ENCODE measurements at places on chromosomes 3 and 15.
A peak's percentile ranks its signal among the peaks of the same experiment; 100 is the strongest.

DNA sequence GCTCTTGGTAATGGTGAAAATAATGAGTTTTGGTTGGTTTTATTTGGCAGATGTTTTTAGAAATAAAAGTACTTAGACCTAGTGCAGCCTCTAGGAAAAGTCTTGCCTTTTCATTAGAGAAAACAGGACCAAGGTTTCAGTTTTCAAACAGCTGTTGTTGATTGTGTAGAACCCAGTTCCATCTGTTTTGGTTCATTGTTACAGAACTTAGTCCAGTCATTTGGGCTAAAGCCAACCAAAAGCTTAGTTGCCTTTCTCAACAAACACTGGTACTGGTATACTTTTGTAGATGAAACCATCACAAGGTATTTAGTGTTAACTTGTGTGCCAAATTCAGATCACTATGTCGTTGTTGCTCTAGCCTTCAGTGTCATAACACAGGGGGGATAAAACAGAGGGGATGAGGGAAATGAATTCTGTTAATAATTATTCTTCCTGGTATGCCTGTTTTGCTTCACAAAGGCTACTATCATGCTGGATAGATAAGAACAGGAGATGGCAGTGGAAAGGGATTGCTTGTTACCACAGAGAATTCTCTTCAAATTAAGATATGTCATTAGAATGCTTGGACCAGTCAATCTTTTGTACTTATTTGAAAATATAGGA is 12.6 kb upstream of the APH1B start:
- DNase-seq, result no peak

DNA sequence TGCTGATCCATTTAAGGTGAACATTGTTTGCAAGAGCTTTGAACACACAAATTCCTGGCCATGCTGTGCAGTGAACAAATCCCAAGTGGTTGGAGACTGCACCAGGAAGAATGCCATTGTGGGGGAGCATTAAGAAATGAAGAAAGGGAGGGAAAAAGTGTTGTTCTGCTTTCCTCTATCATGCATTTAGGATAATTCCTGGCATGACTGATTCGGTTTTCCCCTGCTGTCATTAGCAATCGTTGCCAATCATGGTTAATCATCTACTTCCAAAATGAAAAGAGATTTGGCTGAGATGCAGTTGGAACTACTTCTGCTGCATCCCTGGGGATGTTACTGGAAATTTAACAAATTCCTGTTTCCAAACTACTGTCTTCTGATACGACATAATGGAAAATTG is 73.7 kb upstream of the ZPLD1 start:
- no peak for DNase-seq

GRCh38 chr3:138271189-138271794 is 58.4 kb downstream of the NME9 start:
- DNase-seq, result no peak

- no peak for DNase-seq
Observed at GRCh38 chr3:16455001-16455400, 58.5 kb downstream of the RFTN1 start.

- peak; percentile 26 for DNase-seq
Observed at GRCh38 chr3:123447749-123448517, 957 bp downstream of the ADCY5 start.

DNA sequence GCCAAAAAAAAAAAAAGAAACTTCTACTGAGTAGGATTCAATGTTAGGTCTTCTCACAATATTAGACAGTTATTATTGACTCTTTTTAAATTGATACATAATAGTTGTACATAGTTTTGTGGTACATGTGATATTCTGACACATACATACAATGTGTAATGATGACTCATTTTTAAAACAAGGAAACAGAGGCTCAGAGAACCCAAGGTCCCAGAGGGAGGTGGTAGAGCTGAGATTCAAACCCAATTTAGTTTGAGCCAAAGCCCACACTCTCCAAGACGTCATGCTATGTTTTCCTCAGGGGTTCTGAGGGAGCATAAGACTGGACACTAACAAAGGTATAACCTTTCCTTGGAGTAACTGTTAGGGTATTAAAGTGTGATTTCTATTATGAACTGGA is 40.6 kb downstream of the MYO5C start:
- no peak for DNase-seq

DNA sequence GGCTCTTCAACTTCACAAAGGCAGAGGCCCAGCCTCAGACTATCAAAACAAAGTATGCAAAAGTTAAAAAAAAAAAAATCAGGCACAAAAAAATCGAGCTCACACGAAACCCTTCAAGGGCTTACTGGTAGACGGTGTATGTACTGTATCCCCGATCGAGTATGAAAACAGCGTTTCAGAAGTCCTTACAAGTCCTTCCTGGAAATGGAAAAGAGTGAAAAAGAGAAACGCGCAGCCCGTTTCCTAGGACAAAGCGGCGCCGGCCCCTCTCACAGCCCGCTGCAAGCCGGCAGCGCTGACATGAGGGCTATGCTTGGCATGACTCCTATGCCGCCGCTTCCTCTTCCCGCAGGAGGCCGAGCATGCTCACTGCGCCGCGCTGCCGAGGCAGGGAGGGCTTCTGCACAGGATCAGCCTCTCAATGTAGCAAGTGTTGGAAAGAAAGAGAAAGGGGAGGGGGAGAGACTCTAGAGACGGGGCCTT is at the start of gene VGLL4:
Gene VGLL4, minus strand, starts transcription at position 311 of the 483 bp plus-strand sequence. CDS start 397 bp downstream, outside the sequence.
- DNase-seq, result peak; percentile 86

GRCh38 chr15:32669896-32670611 is 28.5 kb downstream of the SCG5 start:
- no peak for DNase-seq

DNA sequence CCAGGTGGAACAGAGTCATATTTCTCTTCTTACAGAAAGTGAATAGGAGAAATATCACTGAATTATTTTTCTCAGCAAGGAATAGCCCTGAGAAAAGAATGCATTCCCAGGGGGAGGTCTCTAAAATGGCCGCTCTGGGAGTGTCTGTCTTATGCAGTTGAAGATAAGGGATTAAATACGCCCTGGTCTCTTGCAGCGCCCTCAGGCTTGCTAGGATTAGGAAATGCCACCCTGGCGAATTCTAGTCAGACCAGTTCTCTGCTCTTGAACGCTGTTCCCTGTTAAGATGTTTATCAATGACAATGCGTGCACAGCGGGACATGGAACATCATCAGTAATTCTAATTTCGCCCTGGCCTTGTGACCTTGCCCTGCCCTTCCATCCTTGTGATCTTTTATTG is 949.0 kb upstream of the SEMA6D start:
- DNase-seq, result no peak

DNA sequence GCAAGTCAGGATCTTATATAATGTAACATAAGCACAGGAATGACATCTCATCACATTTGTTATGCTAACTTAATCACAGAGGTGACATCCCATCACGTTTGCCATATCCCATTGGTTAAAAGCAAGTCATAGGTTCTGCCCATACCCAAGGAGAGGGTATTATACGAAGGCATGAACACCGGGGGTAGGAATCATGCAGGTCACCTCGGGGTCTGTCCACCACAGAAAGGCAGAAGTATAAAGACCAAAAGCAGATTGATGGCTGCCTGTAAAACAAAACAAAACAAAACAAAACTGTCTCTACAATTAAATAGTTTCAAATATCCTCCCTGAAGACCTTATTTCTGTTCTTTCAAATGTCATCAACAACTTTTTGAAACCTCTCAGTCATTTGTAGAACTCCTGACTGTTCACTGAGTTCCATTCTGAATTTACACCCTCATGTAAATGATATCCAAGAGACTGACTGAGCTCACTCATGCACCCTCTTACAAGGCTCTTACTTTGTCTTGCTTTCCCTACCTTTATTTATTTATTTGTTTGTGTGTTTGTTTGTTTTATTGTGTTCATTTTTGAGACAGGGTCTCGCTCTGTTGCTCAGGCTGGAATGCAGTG is 22.7 kb upstream of the ZNF639 start:
- DNase-seq, result no peak

DNA sequence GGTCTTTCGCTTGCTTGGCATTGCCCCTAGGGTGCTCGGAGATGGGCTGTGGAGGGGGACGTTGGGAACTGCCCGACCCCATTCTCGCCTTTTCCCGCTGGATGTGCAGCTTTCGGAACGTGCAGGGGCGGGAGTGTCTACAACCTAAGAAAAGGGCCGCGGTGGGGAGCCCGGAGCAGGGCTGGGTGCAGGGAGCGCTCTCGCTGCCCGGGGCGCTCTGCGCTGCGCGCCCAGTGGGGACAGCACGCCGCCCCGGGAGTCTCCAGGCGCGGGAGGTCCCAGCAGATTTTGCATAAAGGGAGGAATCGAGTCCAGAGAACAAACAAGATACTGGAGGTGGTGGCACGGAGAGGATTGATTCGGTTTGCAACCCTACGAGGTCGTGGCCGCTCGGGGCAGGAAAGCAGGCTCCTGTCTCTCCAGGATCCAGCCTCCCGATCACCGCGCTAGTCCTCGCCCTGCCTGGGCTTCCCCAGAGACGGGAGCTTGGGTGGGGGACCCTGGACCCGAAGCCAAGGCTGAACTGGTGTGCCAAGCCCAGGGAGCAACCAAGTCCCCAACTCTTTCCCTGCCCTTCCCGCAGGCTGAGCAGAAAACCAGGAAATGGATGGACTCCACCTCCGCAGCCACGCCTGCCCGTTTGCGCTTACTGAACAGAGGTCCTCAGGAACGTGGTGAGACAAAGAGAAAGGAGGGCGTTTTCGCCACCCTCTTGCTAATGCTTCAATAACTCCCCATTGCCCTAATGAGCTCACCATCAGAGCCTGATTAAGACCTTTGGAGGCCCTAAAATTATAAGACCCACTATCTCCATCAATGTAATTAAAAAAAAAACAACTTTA is 59.7 kb downstream of the NOX5 start:
- DNase-seq, result no peak

DNA sequence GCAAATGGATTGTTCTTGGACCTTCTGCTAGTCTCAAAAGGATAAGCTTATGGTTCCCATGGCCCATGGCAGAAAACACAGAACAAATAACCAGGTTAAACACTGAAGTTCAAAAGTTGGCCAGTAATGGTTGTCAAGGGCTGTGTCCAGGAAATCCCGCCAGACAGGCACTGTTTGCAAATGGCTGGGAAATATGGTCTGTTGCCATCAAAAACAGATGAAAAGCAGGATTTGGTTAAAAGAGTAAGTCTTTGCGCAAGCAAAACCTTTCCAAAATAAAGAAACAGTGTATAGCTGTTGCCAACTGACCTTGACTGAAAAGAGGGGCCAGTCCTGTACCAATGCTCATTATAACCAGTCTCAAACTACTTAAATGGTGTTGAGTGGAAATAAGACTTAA is 58.6 kb downstream of the WWTR1 start:
- no peak for DNase-seq

- DNase-seq, result no peak
Observed at GRCh38 chr3:34323517-34323916, 525.1 kb downstream of the PDCD6IP start.

- DNase-seq, result peak; percentile 44
Observed at GRCh38 chr3:155753038-155753639, 8.3 kb upstream of the PLCH1 start.

DNA sequence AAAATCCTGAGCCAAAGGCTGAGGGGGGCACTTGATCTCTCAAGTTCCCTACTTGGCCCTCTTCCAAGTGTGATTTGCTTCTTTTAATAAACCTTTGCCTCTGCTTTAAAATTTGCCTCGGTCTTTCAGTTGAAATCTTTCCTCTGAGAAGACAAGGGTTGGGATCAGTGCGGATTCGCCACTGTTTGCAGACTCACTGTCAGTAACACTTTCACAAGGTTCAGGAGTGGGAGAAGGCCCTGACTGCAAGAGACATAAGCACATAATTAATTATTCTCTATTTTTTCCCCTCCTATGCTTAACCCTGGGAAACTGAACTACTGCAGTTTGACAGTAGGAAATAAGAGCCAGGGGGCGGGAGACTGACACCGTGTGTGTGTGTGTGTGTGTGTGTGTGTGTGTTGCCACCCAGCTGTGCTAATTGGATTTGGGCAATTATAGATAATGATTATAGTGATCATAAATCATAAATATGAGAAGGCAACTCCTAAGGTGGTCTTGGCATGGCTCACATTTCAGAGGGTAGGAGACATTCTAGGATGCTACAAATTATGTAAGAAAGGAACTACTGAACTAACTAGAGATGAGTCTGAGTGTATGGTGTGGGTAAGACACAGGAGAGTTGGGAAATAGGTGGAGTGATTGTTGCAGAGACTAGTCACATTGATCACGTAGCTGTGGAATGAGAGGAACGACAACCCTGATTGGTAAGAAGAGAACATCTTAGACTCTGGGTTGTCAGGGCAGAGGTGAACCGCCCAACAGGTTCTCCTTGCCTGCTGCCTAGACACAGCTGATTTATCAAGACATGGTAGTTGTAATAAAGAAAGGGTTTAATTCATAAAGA is 5.5 kb upstream of the ZNF662 start:
- no peak for DNase-seq

GRCh38 chr3:148930752-148931151 is 60.6 kb upstream of the GYG1 start:
- DNase-seq, result no peak

DNA sequence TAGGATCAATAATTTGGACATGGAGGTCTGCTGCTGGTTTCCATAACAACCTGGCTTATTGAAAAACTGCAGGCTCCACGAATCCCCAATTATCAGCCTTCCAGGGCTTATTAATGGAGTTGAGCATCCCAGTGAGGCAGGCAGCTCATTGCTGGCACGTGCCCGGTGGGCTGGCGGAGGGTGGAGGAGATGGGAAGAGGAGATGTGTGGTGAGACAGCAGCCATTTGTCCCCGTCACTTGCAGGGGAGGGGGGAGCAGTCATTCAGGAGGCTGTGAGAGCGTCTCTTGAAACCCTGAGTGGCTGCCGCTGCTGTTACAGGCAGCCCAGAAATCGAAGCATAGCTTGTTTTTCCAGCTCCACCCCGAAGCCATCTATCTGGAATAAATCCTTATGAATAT is 70.6 kb downstream of the GAP43 start:
- no peak for DNase-seq

- DNase-seq, result no peak
Observed at GRCh38 chr15:76401285-76401684, 64.7 kb downstream of the ISL2 start.

DNA sequence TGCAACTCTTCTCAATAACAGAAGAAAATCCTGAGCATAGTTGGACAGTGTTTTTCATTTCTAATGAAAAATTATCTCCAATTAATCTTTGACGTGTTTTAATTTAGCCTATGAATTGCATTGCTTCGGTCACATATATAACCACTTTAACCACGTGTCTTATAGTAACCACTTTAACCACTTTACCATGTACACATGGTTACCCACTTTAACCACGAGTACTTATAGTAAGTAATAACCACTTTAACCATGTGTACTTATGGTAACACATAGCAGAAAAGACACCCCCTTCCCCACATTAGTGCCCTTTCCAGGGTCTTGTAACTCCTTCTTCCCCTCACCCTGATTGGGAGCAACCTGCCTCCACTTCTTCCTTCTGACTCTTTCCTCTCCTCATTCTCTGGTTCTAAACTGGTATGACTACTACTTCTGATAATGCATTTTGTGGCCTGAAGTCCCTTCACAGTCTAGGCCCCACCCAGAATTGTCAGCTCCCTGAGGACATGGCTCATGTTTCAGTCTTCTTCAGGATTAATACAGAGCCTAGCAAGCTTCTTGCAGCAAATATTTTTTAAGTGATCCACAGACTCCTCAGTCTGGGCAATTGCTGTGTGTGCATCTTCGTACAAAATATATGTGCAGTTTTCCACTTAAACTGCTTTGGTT is 25.0 kb downstream of the SLC7A14 start:
- DNase-seq, result no peak

Data from activated CD4-positive, alpha-beta T cell treated with anti-CD3 and anti-CD28 coated beads, Interleukin-2, Interleukin-4, amounts not matched to agents 100 ng/mL and 50 ng/mL, durations not matched to agents 16 hours and 8 hours (primary cell).